ENCODE measurements at places on chromosomes 16 and 17.

- DNase-seq = no peak
Observed at GRCh38 chr17:9536061-9536460, 39.6 kb downstream of the STX8 start.

DNA sequence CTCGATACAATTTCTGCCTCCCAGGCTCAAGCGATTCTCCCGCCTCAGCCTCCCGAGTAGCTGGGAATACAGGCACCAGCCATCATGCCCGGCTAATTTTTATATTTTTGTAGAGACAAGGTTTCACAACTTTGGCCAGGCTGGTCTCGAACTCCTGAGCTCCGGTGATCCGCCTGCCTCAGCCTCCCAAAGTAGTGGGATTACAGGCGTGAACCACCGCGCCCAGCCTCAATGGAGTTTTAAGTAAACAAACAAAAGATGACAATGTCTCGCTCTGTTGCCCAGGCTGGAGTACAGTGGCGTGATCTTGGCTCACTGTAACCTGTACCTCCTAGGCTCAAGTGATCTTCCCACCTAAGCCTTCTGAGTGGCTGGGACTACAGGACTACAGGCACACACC, 52.6 kb upstream of the TRAP1 start:
- DNase-seq = no peak

- DNase-seq = no peak
Observed at GRCh38 chr16:83245061-83245460, 562.7 kb upstream of the HSBP1 start.

DNA sequence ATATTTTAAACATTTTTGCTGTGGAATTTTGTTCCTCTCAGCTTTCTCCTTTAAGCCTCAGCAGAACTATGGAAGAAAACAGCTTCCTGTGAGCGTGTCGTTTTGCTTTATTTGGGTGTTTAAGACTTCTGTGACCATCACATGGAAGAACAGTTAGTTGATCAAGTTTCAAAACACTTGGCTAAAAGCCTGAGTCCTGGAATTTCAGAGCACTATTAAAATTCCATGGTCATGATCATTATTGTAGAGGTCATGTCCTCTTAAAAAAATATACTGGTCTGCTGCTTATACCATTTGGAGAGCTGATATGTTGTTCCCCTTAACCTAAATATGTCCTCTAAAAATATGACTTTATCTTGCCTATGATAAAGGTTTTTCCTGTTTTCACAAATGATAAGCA, 12.6 kb upstream of the CDR2 start:
- DNase-seq = no peak

DNA sequence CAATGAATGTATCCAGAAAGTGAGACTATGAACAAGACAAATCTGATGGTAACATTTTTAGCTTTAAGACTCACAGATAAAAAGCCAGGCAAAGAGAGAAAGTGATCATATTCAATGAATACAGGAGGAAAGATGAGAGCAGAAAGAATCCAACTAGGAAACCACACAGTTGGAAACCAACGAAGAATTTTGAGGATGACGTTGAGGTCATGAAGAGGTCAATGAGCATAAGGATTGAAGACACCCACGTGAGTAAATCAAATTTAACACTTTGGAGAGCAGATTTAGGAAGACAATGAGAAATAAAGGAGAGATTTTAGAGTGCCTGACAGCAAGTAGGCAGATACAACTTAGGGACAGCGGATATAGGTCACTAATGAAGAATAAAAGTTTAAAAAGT, 948.1 kb downstream of the KCNJ2 start:
- DNase-seq = no peak

DNA sequence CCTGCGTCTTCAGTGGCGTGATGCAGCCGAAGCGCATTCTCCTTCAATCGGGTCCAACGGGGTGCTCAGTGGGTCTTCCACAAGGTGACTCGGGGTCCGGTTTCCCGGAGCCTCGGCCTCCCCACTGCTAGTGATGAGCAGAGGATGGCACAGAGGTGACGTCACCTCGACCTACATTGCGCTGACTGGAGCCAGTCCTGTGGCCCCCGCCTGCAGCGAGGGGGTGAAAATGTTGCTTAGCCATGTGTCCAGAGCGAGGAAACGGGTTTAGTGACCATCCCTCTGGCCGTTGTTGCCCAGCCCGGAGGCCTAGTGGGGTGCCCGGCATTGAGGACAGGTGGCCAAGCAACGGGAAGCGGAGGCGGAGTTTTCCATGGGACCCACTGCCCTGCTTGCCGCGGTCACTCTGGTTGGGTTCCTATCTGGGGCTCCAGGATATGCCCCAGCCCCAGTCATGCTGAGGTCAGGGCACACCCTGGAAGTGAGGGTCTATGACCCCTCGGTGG, 190.6 kb upstream of the CIBAR2 start:
- no peak for DNase-seq

DNA sequence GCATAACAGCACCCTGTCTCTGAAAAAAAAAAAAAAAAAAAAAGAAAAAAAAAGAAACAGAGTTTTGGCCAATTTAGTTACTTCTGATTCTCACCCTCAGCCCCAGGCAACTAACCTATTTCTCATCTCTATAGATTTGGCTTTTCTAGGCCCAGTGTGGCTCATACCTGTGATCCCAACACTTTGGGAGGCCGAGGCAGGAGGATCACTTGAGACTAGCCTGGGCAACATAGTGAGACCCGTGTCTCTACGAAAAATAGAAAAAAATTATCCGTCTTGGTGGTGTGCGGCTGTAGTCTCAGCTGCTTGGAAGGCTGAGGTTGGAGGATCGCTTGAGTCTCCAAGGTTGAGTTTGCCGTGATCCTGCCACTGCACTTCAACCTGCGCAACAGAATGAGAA, 8.7 kb downstream of the RPS6KB1 start:
- no peak for DNase-seq

- no peak for DNase-seq
Observed at GRCh38 chr17:43952724-43953666, 745 bp downstream of the PYY start.

- DNase-seq = no peak
Observed at GRCh38 chr17:43753493-43754129, 5.0 kb downstream of the SOST start.

DNA sequence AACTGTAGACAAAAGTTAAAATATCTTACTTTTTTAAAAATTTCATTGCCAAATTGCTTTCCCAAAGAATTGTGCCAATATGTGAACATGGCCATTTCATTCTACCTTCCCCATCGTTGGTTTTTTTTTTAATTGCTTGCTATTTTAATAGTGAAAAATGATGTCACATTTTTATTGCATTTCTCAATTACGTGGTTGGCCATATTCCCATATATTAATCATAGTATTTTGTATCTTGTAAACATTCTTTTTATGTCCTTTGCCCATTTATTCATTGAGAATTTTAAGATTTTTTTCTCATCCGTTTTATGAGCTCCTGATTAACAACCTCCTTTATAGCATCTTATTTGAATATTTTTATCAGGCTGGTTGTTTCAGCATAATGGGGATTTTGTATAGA, 7.2 kb downstream of the OMG start:
- no peak for DNase-seq

GRCh38 chr16:2443555-2443954, 14.3 kb downstream of the CCNF start:
- DNase-seq = no peak

- DNase-seq = no peak
Observed at GRCh38 chr16:9098377-9099090, 7.1 kb downstream of the HAPSTR1 start.

- no peak for DNase-seq
Observed at GRCh38 chr17:4477255-4477791, 21.4 kb upstream of the SPNS2 start.

DNA sequence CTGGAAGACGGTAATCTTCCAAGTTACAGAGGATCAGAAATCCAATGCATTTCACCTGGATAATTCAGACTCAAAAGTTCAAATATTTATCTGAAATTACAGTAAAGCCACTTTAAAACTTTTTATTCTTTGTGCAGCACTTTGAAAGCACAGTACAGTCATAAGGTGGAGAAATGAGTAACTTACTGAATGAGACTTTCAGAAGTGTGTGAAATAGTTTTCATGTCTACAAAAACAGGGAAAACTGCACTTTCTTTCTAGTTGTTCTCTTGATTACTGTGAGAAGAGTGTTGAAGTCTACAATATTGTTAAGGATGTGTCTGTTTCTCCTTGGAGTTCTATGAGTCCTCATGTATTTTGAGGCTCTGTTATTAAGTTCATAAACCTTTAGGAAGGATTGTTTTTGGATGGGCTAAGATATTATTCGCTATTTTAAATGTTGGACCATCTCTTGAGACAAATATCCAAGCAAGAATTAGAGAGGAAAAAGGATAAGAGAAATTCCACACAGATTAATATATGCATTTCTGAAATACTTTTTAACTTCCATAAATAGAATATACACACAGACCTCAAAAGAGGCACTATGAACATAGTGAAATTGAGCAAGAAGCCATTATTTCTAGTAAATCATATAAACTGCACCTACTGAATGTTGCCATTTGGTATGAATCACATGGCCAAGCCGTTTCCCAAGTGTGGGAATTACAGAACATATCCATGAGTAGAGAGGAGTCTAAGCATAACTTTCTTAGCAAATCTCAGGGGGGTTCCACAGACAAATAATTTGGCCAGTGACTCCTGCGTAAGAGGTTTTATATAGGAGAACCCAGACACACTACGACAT, 83.6 kb upstream of the PLEKHM1 start:
- DNase-seq = no peak

DNA sequence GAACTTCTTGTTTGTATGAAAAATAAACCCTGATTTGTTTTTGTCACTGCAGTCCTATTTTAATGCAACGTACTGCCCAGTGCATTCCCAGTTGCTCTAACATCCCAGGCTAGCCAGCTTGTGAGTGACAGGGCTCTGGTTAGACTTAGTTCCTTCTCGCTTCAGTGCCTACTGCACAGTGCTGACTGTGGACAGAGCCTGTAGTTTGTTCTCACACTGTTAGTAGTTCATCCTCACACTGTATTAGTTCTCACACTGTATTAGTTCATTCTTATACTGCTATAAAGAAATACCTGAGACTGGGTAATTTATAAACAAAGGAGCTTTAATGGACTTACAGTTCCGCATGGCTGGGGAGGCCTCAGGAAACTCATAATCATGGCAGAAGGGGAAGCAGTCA, 116.6 kb upstream of the SALL1 start:
- DNase-seq = no peak

GRCh38 chr17:34249478-34249877, 5.6 kb upstream of the CCL2 start:
- DNase-seq = no peak

GRCh38 chr17:72489272-72489641, 368.4 kb downstream of the SOX9 start:
- no peak for DNase-seq

- no peak for DNase-seq
Observed at GRCh38 chr17:50274142-50274896, at the start of gene TMEM92. TSS of gene TMEM92 (plus strand) at chr17:50274466. CDS start at chr17:50274502, 36 bp downstream.

DNA sequence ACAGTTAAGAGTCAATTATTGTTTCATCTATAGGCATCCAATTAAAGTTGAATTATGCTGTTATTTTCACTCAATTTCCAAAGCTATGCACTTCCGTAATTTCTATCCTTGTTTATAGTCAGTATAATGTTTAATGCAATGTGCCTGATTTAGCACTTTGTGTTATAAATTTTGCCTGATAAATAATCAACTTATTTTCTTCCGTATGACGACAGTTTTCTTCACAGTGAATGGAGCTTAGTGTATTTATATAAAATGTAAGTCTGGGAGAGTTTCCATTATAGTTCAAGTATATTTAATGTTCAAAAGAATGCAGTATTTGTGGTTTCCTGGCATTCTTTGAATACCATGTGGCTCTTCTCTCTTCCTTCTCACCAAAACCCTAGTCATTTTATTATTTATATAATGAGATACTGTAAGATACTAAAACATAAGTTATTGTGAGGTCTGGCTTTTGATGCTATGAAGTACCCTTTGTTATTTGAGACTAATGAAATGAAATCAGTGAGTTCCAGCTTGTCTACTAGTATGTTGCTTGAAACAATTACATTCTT, 240.6 kb downstream of the PRKCA start:
- DNase-seq = no peak

DNA sequence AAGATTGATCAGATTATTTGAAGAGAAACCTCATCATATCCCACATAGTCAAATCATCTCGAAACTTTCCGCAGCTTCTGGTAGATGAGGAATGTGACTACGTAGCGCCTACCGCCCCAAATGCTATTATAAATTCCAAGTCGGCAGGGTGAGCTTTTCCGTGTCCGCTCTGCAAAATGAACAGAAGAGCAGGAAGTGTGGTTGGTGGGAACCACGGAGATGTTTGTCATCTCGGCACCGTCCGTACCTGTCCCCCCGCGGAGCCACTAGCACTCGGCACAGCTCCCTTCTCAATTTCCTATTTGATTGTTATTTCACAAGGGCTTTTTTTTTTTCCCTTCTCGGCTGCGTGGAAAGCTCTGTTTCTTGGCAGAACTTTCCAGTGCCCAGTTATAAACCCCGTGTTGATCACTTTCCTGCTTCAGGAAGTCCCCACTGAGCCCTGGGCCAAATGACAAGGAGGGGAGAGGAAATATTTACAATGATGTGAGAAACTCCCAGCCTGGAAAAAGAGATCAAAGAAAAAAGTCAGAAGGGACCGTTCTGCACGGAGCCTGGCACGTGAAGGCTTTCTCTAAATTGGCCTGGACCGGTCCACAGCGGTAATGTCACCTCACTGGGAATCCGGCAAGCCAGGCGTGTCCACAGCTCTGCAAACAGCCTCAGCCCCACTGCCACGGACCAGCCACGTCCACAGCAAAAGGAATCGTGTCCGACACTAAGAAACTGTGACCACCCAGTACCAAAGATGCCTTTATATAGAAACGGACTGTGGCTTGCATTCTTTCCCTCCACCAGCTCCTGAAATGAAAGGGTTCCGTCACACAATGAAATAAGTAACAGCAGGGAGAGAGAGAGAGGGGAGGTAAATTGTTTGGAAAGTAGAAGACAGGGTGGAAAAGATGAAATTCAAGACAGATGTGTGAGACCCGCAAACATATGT, 65.0 kb downstream of the MRM3 start:
- no peak for DNase-seq

- no peak for DNase-seq
Observed at GRCh38 chr17:12242345-12242954, 221.8 kb downstream of the MAP2K4 start.

DNA sequence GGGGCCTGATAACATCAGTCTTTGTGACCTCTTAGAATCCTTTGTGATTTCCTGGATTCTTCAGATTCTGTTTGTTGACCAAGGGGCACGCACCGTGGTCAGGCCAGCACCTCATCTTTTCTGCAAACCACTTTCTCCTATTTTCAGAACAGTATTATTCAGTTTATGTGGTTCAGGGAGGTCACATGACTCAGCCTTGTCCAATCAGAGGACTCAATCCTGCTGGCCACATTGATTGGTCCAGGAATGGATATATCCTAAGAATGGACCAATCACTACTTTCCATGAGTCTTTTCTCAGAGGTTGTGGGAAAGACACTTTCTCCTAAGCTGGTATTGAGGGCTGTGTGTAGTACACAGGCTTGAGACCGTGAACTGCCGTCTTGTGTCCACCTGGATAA, 123.1 kb upstream of the EEF2KMT start:
- DNase-seq = no peak

GRCh38 chr17:83174362-83175118, 95.1 kb downstream of the METRNL start:
- no peak for DNase-seq
